Renal cortex interstitium (tissue), 15 donors: ENCODE measurements at places on chromosomes 7 and 10. TPM values are rescaled to one million over a fixed set of nuclear protein-coding genes. Genes with fewer than 3 reads are reported as not detected.

GDF2 gene
- not detected for polyA plus RNA-seq

ANKRD2 gene
- polyA plus RNA-seq, result 0.60 TPM

PRPS1L1 gene
- polyA plus RNA-seq, result not detected

CHCHD1 gene
- polyA plus RNA-seq, result 50.0 TPM

ZNF117 gene
- polyA plus RNA-seq, result 28.8 TPM

HIF1AN gene
- 44.5 TPM for polyA plus RNA-seq

GPNMB gene
- 10.7 TPM for polyA plus RNA-seq

WNT2 gene
- 0.65 TPM for polyA plus RNA-seq

FOXI2 gene
- 1.1 TPM for polyA plus RNA-seq

DLG5 gene
- polyA plus RNA-seq, result 51.3 TPM

AKR1D1 gene
- 0.20 TPM for polyA plus RNA-seq

ACBD7 gene
- 6.8 TPM for polyA plus RNA-seq

HOXA4 gene
- polyA plus RNA-seq, result 31.6 TPM

AS3MT gene
- 23.2 TPM for polyA plus RNA-seq

KIF11 gene
- polyA plus RNA-seq, result 42.4 TPM

GPR146 gene
- polyA plus RNA-seq, result 5.9 TPM

MOGAT3 gene
- 0.53 TPM for polyA plus RNA-seq

ASZ1 gene
- not detected for polyA plus RNA-seq

ITGA8 gene
- 59.3 TPM for polyA plus RNA-seq
